Iris pigment epithelial cell (primary cell): ENCODE measurements at places on chromosomes 13 and 19.
A peak's percentile ranks its signal among the peaks of the same experiment; 100 is the strongest.

DNA sequence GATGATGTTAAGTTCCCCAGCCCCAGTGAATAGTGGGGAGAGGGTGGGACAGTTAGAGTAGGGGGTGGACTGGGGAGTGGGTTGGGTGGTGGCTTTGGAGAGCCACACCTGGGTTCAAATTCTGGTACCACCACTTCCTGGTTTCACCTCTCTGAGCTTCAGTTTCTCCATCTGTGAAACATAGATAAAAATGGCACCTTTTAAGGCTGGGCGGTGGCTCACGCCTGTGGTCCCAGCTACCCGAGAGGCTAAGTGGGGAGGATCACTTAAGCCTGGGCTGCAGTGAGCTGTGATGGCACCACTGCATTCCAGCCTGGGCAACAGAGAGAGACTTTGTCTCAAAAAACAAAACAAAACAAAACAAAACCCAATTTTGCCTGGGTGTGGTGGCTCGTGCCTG lies 5.9 kb downstream of the VAV1 start:
- no peak for DNase-seq

DNA sequence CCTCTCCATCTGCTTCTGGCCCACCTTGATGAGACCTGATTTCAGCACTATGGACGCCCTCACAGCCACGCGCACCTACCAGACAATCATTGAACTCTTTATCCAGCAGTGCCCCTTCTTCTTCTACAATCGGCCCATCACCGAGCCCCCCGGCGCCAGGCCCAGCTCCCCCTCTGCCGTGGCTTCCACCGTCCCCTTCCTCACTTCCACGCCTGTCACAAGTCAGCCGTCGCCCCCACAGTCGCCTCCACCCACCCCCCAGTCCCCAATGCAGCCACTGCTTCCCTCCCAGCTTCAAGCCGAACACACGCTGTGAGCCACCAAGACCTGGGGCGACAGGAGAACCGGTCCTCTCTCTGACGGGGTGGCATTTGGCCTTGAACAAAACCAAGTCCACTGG lies 19.3 kb upstream of the NPAS1 start:
- DNase-seq: no peak

GRCh38 chr19:632579-633067 lies 714 bp downstream of the POLRMT start:
- DNase-seq: peak; percentile 69

DNA sequence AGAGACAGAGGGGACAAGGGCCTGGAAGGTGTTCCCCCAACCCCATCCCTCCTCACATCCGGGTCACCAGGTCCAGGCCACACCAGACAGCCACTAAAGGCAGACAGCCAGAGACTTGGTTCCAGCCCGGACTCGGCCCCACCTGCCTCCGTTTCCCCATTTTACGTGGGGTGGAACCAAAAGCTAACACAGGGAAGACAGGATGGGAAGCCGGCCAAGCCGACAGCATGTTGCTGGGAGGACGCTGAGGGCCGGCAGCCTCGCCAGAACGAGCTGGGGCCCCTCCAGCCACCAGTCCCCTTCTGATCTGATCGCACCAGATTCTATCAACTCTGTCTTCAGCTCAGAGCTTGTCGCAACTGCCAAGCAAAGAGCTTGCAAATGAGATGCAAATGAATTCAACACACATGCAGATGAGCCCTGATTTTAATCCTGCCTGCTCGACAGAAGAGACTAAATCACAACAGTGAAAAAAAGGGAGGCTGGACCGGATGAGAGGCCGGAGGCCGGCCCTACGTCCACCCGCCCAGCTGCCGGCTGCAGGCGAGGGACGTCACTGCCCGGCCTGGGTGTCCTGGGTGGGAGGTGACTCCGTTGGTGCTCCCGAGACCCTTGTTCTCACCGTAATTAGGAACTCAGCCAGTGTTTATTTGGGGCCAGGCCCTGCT lies 17.5 kb upstream of the SHC2 start:
- DNase-seq: no peak

- DNase-seq: no peak
Measured at GRCh38 chr13:98506322-98506721, 70.6 kb downstream of the STK24 start.

DNA sequence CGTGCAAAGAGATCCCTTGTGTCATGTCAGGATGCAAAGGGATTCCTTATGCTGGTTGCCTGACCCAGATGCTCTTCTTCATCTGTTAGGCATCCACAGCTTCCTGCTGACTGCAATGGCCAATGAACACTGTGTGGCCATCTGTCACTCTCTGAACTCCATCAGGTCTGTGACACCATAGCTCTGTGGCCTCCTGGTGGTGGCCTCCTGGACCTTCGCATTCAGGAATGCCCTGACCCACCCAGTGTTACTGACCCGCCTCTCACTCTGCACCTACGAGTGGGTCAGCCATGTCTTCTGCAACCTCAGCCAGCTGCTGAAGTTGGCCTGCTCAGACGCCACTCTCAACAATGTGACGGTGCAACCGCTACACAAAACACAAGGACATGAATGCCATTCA lies 23.9 kb upstream of the TPM4 start:
- no peak for DNase-seq

GRCh38 chr13:42525035-42525504 lies 48.9 kb upstream of the TNFSF11 start:
- DNase-seq: peak; percentile 87

GRCh38 chr13:29452773-29453616 lies 142.5 kb downstream of the SLC7A1 start:
- no peak for DNase-seq

DNA sequence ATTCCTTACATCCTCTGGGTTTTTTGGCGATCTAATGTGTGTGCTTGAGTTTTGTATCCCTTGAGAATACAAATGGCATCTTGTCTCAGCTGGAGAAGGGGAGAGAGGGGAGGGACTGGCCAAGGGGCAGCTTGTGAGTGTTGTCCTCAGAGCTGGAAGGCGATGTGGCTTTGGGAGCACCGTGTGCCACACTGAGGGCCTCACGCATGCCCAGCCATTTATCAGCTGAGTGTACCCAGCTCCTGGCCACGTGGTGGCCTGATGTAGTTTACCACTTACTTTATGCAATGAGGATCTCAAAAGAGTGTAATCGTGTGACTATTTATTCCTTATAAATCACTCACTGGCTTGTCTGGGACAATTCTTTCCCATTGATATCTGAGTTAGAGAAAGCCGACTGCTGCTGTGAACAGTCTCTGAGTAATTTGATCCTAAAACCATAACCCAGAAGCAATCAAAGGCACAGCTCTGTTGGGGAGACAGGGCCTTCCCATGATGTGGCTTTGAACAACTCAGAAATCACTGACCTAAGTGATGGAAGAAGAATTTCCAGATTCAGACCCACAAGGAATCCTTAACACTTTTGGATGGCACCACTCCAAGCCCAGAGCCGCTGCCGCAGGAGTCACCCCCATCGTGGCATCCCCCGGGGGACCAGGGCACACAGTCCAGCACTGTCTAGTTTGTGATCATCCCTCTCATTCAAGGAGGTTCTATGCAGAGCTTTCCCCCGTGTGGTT lies 53.9 kb upstream of the MTIF3 start:
- DNase-seq: no peak

GRCh38 chr19:7869910-7870511 lies 4.2 kb downstream of the PRR36 start:
- DNase-seq: no peak

DNA sequence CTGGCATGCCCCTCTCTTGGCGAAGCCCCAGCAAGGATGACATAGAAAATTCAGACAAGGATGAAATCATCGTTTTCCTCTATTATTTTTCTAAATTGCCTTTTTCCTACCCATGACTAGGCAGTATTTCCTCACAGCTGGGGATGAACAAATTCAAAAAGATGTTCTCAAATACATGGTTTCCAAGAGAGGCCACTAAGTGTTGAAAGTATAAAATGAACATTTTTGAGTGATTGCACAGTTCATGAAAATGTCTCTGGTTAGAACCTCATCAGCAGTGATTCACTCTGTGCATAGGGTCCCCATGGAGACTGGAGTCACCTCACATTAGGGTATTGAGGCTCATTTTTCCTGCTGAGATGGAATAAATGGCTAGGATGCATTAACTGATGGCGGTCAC lies 373.7 kb downstream of the DNAJC15 start:
- peak; percentile 49 for DNase-seq

GRCh38 chr13:73952648-73953047 lies 181.6 kb downstream of the KLF12 start:
- DNase-seq: peak; percentile 27

- DNase-seq: peak; percentile 28
Measured at GRCh38 chr13:87274209-87274819, 396.9 kb upstream of the SLITRK5 start.

DNA sequence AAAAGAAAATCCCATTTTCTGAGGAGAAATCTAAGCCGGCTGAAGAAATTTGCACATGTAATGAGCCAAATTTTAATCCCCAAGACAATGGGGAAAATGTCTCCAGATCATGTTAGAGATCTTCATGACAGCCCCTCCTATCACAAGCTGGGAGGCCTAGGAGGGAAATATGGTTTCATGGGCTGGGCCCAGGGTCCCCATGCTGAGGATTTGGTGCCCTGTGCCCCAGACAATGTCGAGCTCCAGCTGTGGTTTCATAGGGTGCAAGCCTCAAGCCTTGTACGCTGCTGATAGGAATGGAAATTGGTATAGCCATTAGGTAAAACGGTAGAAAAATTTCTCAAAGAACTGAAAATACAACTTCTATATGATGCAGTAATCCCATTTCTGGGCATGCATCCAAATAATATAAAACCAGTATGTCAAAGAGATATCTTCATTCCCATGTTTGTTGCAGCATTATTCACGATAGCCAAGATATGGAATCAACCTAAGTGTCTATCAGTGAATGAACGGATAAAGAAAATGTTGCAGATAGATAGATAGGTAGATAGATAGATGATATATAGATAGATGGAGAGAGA lies 19.3 kb upstream of the FREM2 start:
- DNase-seq: peak; percentile 14

DNA sequence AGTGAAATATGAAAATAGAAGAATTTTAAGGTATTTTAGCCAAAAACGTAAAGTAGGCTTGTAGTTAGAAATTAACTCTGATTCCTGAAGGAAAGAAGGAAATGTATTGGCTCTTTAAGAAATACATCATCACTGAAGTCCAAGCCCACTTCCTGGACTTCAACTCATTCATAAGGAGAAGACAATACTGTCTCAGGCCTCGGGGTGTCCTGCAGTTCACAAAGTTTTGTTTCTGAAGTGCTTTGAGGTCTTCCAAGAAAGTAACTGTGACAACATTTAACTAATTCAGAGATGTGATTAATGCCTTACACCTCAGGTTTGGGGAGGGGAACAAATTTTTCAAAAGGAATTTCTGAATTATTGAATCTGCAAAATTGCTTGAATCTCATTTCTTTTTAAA lies 65.8 kb upstream of the STARD13 start:
- peak; percentile 81 for DNase-seq

DNA sequence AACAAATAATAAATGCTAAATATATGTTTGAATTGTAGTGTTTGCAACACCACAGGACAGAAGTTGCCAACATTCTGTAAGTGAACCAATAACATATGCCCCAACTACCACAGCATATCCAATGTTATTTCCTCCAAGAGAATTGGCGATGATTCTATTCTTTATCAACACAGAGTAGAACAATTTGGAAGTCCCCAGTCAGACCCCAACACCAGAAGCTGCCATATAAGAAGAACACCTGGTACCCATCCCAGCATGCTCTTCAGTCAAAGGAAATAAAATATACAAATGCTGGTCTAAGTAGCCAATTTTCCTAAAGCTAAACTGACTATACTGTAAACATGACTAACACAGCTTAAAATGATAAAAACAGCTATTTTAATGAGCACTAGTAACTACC lies 145.7 kb downstream of the KLF12 start:
- no peak for DNase-seq

GRCh38 chr13:41897126-41897525 lies 63.8 kb downstream of the VWA8 start:
- DNase-seq: peak; percentile 64

- no peak for DNase-seq
Measured at GRCh38 chr19:11141937-11142527, 13.6 kb downstream of the SPC24 start.

DNA sequence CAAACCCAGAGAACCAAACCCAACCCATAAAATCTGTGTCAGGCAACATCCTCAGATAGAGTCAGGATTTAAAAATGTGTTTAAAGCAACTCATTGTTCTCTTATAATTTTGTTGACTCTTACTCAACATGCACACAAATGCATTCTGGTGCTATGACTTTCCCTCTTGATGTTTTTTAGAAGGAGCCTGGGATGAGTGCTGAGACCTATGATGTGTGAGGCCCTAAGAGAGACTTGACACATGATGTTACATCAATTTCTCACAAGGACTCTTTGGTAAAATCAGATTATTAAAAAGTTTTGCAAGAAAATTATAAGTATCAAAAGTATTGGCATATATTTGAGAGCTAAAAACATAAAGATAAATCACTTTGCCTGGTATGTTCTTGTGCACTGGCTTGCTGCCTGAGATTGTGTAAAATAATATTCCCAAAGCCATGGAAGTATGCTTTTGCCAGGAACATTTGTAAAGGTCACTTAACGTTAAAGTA lies 173.9 kb downstream of the DCLK1 start:
- no peak for DNase-seq

DNA sequence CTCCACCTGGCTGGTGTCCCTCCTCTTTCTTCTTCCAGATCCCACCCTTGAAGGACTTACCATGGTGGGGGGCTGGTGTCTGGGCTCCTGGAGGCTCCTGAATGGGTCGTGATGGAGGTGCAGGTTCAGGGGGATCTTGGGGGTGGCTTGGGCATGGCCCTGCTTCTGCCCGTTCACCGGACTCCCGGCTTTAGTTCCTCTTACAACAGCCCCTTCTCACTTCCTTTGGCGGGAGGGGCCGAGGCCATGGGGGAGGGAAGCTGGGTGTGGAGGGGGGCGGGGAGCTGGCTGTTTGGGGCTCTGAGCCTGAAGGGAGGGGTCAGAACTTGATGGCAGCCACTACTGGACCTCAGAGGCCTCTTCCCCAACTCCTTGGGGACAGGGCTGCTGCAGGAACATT lies at the start of gene MYO1F:
Gene MYO1F (minus strand): TSS at position 196 of the 400 bp plus-strand sequence. CDS start 133 bp downstream, at position 63.
- DNase-seq: no peak

DNA sequence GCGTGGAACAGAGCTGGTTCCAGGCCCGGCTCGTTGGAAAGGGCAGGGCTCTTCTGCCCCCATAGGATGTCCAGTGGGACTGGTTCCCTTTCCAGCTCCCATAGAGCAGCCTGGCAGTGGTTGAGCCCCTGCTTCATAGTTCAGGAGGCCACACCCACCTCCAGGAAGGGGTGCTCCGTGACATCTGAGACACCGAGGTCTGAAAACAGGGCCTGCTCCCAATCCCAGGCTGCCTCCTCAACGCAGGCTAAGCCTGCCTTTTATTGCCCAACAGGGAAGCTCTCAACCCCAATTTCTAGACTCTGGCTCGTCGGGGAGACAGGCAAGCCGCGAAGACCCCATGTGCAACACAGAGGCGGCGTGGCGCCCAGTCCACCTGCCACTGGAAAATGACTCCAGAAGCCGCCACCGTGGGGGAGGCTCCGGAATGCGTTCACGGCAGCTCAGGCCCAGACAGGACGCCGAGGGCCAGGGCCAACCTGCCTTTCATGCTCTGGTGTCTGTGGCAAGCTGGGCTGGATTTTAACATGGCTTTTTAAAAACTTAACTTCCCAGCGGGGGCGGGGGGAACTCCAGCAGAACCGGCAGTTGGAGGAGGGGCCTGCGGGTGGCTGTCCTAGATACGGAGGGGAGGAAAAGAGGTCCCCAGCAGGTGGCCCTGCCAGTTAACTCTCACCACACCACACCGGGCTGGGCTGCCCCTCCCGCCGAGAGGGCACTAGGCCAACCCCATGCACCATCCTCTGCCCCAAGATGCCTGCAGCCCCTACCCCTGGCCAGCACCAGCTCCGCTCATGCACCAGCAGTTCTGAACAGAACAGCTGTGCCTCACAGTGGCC lies 17.9 kb upstream of the TINCR start:
- peak; percentile 31 for DNase-seq

- no peak for DNase-seq
Measured at GRCh38 chr13:39998166-39998565, 342.7 kb downstream of the COG6 start.

GRCh38 chr19:48741129-48741999 lies 954 bp upstream of the RASIP1 start:
- no peak for DNase-seq
